Stimulated activated naive CD4-positive, alpha-beta T cell treated with Interleukin-2 at 50 U/mL for 16 hours (primary cell): ENCODE measurements at places on chromosomes 2 and 18.

DNA sequence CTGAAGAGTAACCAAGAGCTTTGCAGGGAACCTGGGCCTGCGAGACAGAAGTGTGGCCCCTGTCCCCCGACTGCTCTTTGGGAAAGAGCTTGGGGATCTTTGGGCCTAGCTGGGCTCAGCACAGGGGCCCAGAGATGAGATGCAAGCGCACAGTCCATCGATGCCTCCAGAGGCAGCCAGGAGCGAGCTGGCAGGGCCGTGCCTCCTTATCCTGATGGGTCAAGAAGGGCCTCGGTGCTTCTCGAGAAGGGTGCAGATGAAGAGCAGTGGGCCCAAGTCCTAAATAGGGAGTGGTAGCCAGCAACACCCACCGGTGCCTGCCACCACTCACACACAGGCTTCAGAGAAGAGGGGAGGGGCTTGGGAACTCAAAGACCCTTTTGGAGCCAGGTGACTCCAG is 17.6 kb downstream of the KCNK3 start:
- no peak for DNase-seq

DNA sequence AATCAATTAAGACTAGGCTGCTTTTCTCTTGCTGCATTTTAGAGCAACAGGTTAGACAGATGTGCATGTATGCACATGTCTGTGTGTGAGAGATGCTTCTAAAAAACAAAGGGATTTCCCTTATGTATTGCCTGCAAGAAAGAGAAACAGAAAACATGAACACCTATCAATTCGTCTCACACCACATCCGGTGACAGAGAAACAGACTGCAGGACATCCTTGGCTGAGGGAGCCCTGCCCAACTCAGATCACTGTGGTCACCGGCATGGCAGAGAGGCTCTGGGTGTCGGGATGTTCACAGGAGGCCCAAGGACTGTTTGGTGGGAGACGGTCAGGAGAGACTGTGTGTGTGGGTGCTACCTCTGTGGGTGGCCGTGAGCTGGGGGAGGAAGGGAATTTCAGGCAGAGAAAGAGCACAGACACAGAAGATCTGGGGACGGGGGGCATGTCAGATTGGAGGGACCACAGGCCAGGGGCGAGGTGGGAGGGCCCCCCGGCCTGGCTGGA is 24.9 kb downstream of the FHL2 start:
- no peak for DNase-seq

GRCh38 chr2:6754419-6754818 is 111.3 kb downstream of the CMPK2 start:
- no peak for DNase-seq

- DNase-seq = no peak
Measured at GRCh38 chr2:63590626-63591408, 2.1 kb downstream of the MDH1 start.

GRCh38 chr2:48313036-48313877 is 216.7 kb upstream of the STON1 start:
- no peak for DNase-seq
